ENCODE measurements at places on chromosomes 11 and 22.

- peak; percentile 10 for DNase-seq
Observed at GRCh38 chr11:68843052-68843561, 1.4 kb upstream of the CPT1A start.

- DNase-seq: no peak
Observed at GRCh38 chr11:110493346-110493745, 63.6 kb downstream of the FDX1 start.

GRCh38 chr11:79950172-79950571 lies 509.3 kb upstream of the TENM4 start:
- no peak for DNase-seq

GRCh38 chr11:19980957-19981669 lies 179.2 kb downstream of the DBX1 start:
- no peak for DNase-seq

DNA sequence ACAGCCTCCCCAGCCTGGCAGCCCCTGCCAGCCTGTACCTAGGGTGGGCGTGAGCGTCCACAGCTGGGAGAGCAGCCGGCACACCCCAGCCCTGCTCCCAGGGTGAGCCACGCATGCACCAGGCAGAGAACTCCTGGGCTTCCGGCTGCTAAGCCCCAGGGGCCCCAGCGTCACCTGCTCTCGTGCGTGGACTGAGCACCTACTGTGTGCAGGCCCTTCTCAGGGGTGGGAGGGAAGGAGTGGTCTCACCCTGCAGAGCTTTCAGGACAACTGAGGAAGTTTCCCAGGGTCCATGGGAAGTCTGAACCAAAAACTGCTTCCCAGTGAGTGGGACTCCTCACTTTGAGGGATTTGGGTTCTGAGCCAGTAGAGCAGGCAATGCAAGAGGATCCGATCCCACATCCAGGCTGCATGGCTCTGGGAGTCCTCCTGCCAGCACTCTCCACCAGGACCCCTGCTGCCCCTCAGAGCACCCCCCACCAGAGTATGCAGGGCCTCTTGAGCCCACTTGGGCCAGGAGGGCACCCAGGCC lies 47.1 kb upstream of the PRODH start:
- DNase-seq: no peak

GRCh38 chr11:45210846-45211245 lies 64.4 kb downstream of the PRDM11 start:
- DNase-seq: no peak

DNA sequence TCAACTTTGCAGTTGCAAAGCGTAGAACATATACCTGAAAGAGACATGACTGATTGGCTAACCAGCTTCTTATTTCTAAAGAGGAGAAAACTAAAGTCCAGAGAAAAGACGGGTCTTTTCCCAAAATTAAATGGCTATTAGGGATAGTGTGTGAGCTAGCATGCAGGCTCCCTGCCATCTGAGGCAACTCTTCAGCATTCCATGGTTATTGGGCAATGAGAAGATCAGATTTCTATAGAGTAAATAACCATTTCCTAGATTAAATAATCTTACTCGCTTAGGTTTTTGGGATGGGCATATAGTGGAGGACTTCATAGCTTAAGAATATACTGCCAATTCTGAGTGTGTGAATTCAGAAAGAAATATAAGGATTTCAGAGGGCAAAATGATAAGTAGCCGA lies 95.0 kb downstream of the PDHX start:
- DNase-seq: no peak

- DNase-seq: no peak
Observed at GRCh38 chr11:35553831-35554230, 28.4 kb upstream of the PAMR1 start.

GRCh38 chr22:47802421-47802820 lies 1040.0 kb downstream of the TBC1D22A start:
- DNase-seq: no peak

DNA sequence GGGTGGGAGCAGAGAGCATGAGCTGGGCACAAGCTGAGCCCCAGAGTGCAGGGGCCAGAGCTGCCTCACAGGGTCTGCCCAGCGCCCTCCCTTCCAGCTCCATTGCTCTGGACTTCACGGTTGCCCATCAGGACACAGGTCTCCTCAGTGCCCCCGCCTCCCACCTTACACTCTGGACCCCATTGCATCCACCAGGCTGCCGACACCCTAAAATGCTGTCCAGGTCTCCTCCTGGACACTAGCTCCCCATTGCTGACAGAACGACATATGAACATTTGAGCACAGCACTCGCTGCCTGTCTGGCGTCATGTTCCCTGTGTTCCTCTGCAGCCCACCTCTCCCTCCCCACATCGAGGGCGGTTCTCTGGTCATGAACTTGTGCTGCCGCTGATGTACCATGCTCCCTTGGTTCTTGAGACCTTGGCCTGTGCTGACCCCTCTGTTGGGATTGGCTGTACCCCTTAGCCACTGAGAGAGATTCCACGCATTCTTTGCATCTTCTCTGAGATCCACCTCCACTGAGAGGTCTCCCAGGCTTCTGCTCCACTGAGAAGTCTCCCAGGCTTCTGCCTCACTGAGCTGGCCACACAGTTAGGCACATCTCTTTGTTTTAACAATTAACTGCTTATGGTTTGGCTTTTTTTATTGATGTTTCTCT lies 34.2 kb upstream of the NECTIN1 start:
- no peak for DNase-seq

GRCh38 chr11:112481893-112482292 lies 221.2 kb upstream of the PLET1 start:
- no peak for DNase-seq

GRCh38 chr11:121930004-121930965 lies 185.7 kb downstream of the BLID start:
- DNase-seq: no peak

GRCh38 chr11:92556431-92556830 lies 331.8 kb downstream of the FAT3 start:
- no peak for DNase-seq

- no peak for DNase-seq
Observed at GRCh38 chr22:25494774-25495173, 69.7 kb upstream of the GRK3 start.

GRCh38 chr11:69707176-69707575 lies 3.4 kb upstream of the FGF19 start:
- DNase-seq: no peak

- no peak for DNase-seq
Observed at GRCh38 chr22:46071451-46072109, 78.7 kb upstream of the PPARA start.

- no peak for DNase-seq
Observed at GRCh38 chr11:102306048-102306597, 11.2 kb upstream of the BIRC3 start.

GRCh38 chr11:86978756-86979608 lies 23.8 kb upstream of the FZD4 start:
- no peak for DNase-seq

GRCh38 chr11:76637491-76638269 lies 32.9 kb downstream of the LRRC32 start:
- no peak for DNase-seq

DNA sequence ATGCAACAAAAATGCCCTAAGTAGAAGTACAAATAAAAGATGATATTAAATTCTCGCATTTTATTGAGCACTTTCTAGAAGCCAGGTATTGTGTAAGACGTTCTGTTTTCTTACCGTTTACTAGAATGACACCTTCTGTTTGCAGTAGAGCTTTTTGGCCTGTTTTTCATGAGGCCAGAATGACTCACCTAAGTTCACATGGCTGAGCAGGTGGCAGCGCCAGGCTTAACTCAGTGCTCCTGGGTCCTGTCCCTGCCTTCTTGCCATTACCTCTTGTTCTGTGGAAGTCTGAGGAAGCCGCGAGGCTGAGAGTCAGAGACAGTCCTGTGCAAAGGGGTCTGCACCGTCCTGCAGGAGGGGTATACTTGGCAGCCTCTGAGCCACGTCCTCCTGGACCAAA lies 113.8 kb downstream of the ATXN10 start:
- no peak for DNase-seq

DNA sequence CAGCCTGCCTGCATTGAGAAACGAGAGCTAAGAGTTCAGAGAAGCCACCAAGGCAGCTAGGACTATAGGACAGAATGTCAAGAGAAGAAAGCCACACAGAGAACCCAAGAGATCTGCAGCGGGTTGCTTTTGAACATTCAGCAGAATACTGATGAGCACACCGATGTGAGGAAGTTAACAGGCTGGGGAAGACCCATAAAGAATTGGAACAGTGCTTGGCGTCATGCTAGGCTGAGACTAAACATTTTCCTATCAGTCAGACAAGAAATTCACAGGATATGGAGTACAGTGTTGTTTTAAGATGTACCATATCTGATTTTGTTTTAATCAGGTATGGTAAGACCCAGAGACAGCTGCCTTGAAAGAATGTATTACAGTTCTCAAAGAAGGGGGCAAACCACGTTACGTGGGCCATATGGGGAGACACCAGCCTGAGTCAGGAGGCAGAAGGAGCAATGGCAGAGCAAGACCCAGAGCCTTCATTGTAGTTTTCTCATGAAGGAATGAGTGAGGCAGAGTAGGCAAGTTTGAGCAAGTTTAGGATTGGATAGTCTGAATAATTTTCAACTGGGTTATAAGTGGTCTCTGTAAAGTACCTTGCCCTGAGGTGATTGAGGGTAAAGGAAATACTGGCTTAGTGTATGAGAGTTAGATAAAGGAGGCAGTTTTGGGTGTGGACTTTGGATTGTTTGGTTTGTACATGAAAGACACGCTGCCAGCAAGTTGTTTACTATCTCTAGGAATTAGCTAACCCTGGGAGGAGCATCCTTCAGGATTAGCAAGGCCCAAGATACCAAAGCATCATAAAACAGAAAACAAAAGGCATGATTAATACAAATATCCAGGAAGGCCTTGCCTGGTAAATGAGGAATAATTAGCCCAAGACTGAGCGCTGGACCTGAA lies 14.3 kb downstream of the LRRC75B start:
- no peak for DNase-seq

DNA sequence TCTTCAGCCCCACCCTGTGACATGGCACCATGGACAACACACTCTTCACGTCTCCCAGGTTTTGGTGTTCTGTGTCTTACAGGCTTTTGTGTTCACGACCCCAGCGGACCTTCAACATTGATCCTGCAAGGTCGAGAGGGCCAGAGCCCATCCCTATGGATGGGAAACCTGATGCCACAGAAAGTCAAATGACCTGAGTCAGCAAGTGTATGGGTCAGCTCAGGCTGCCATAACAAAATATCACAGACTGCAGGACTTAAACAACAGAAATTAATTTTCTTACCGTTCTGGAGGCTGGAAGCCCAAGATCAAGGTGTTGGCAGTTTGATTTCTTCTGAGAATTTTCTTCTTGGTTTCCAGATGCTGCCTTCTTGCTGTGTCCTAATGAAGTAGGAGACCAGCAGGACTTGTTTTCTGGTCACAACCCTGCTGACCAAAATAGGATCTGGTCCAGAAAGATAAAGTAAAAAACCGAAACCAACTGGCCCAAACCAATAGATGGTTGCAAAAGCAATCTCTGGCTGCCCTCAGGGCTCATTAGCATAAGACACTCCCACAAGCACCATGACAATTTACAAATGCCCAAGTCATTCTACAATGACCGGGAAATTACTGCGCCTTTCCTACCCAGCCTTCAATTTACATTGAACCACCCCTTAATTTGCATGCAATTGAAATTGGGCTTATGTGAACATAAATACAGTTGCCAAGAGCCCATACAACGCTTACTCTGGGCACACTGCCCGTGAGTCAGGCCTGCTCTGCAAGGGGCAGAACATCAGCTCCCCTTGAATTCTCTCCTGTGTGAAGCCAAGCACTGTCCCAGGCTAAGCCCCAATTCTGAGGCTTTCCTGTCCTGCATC lies 113.9 kb downstream of the RPS6KA4 start:
- DNase-seq: no peak

GRCh38 chr22:18978506-18978905 lies 42.4 kb upstream of the PRODH start:
- DNase-seq: no peak

GRCh38 chr11:8258289-8258688 lies 5.4 kb downstream of the LMO1 start:
- no peak for DNase-seq

- no peak for DNase-seq
Observed at GRCh38 chr11:85086504-85087284, 540.5 kb downstream of the DLG2 start.

DNA sequence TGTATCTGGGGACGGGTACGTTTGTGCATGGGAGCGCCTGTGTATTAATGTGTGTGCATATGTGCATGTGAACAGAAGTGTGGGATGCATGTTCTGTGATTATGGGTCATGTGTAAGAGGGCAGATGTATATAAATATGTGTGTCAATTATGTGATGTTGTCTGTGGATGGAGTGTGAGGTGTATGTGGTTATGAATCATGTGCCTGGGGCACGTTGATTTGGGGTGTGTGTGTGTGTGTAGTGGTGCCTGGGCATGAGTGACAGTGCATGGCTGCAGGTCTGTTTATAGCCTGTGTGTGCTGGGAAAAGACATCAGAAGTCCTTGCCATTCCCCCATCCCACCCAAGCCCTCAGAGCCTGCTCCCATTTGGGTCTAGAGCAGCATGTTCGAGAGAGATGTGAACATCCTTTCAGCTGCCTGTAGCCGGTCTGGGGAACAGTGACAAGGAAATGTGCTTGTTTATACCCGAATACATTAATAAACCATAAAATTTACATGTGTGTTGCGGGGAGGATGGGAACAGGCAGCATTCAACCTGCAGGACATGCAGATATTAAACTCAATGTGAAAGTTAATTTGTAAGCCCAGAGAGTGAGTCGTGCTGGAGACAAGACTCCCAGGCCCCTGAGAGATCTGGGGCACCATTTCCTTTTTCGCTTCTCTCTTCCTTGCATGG lies 129.0 kb downstream of the NECTIN1 start:
- DNase-seq: no peak

DNA sequence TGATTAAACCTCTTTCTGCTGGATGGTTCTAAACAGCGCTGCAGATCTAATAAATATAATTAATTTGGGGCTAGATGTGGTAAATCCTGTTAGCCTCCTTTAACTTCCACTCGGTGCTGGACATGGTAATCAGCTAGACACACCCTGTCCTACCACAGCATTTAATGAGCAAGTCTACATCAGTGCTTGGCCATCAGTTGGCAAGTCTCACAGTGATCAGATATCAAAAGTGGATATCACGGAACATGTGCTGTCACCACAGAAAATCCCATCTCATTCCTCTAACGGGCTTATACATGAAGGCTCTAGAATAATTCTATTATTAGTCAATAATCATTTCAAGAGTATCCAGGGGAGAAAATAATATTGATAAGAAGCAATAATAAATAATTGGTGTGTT lies 5.6 kb upstream of the USP28 start:
- DNase-seq: no peak

DNA sequence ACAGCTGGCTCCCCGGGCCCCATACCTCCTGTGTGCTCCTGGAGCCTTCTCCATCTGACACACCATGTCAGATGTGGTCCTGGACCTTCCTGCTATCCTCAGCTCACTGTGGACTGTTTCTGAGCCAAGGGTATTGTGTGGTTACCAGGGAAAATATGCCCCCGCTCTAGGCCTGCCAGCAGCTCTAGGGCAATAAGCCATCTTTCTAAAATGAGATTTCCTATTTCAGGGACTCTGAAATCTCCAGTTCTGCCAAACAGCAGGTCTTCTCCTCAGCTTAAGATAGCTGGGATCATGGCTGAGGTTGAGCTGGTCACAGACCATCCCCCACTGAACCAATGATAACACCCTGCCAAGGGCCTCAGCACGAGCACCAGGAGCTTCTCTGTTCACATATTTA lies 227.6 kb downstream of the ST3GAL4 start:
- DNase-seq: no peak

Measured in stimulated activated CD8-positive, alpha-beta memory T cell treated with anti-CD3 and anti-CD28 coated beads, Interleukin-15, amount 100 ng/mL, for 1 hour (primary cell).